Effector CD4-positive, alpha-beta T cell (primary cell): ENCODE measurements at places on chromosomes 6 and 20.

DNA sequence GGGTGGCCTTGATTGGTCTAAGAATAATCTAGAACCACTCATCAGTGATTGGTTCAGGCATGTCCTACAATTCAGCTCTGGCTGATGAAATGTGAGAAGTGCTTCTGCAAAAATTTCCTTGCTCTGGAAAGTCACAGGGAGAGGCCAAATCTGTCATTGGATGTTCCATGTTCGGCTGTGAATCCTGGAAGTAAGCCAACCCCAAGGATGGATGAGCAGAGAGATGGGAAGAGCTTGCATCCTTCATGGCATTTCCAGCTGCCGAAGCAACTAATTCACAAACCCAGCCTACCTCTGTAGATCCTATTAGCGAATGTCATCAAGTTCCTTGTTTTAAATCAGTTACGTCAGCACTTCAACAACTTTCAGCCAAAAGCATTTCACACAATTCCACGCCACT, 187.2 kb upstream of the SOX4 start:
- DNase-seq, result no peak

DNA sequence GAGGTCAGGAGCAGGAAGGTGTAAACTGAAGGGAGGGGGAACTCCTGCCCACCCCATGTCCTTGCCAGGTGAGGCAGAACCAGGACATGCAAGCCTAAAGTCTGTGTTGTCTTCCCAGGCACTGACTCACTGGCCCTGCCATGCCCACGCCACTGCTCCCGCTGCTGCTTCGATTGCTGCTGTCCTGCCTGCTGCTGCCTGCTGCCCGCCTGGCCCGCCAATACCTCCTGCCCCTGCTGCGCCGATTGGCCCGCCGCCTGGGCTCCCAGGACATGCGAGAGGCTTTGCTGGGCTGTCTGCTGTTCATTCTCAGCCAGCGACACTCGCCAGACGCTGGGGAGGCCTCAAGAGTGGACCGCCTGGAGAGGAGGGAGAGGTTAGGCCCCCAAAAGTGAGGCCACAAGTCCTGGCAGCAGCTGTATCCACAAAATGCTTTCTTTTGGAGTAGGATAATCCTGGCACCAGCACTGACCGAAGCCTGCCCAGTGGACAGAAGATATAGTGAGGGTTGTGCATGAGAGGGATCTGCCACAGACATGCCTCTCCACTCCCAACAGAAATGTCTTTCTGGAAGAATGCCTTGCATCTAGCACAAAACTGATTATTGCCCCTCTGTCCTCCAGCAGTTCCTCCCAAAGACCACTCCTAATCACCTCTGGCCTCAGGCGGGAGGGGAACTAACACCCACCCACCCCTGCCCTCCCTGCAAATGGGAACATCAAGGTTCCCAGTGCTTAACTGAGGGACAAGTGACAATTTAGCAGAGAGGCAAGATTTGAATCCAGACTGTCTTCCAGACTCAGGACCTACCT, 812 bp downstream of the MYMX start:
- DNase-seq, result no peak

GRCh38 chr6:103011605-103012004, 1618.1 kb downstream of the GRIK2 start:
- no peak for DNase-seq

GRCh38 chr6:139882234-139882633, 507.8 kb upstream of the CITED2 start:
- DNase-seq, result no peak

GRCh38 chr6:160247457-160247883, 11.2 kb downstream of the SLC22A2 start:
- no peak for DNase-seq

DNA sequence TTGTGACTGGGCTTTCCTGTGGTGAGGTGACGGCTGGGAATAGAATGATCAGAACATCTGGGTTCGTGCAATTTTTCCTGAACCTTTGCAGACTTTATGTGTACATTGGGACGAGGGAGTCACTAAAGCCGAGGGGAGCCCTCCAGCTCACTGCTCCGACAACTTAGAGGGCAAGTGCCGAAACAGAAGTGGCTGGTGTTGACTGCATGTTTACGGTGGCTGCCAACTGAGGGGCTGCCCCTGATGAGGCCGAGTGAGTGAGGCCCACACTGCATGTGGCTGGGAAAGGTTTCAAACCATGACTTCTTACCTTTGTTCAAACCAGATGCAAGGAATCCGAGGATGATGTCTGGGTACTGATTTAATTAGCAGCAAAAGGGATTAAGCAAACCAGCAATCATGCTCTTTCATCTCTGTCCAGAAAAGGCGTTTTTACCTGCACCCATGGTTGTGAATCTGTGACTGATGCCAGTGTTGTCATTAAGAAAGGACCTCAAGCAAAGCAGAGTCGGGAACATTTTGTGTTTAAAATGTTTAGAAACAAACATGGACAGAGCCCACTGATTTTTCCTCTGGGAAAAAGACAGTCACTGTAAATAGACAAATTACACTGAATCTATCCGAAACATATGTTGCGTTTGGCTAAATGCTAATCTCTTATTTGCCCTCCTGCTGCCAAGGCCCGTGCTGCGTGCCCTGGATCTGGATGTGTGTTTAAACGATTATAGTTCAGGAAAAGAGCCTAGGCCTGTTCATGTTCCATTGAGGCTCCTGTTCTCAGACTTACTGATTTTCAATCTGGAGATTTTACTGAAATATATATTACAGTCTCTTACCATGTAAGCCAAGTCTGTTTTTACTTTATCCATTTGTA, 105.1 kb downstream of the UST start:
- no peak for DNase-seq

- DNase-seq, result no peak
Measured at GRCh38 chr6:134170844-134171243, 118.4 kb upstream of the SLC2A12 start.

DNA sequence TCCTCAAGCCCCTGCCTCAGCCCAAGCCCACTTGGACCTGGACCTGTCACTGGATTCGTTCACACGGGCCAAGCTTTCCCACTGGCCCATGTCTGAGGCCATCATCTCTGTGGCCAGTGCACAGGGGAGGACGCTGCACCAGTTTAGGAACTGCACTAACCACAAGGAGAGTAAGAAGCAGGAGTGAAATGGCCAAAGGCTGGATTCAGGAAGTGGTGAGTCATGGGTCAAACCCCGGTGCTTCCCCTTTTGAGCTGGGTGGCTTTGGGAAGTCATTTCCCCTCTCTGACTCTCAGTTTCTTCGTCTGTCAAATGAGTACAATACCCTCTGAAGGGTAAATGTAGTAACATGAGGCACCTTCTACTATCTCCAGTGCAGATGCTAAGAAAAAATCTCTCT, 87.9 kb downstream of the CD40 start:
- DNase-seq, result no peak

GRCh38 chr6:30837870-30838269, 46.4 kb upstream of the DDR1 start:
- DNase-seq, result no peak

DNA sequence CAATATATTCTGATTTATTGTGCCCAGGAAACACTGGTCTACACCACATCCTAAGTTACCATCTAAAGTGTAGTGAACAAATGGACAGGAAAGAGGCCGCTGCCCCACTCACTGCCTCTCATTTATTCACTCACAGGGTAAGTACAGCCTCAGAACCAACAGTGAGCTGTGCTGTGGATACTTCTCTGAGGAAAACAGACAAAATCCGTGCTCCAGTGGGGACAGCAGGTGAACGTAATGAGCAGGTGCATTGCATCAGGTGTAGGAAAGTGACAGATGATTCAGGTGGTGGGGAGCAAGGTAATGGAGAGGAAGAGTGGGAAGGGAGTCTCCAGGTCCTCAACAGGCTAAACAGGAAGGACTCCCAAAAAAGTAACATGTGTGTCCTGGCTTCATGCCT, 8.4 kb upstream of the ULBP2 start:
- DNase-seq, result no peak

DNA sequence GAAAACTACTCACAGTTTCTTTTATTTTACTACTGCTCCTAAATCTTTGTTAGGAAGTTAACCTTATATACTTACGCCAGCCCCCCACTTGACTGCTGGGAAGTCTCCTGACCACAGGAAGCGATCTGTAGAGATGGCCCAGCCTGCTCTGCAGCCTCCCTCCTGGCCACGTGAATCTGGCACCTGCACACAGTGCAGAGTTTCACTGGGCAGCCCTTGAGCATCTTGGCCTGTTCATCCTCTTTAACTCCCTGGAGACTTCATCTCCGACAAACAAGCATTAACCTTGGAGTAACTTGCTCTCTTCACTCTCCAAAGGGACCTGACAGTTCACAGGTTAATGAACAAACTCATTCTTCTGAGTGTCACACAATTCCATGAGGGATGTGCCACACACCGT, 294.1 kb downstream of the BTBD9 start:
- no peak for DNase-seq

GRCh38 chr6:68559716-68560115, 75.4 kb upstream of the ADGRB3 start:
- DNase-seq, result no peak

DNA sequence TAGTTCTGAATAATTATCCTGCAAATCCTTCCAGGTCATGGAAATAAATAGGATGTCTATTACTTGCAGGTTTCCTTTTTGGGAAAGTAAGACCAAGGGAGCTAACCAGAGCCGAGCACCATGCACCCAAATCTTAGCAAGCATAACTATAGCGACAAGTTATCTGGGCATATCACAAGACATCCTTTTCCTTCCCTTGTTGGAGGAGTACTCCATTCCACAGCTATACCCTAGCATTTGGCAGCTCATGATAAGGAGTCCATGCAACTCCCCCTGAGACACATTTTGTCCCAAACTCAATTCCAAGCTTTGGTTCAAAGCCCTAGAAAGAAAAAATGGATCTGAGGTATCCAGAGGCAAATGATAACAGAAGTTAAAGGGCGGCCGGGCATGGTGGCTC, 16.5 kb upstream of the ASCC3 start:
- no peak for DNase-seq
